Karpas-422 (cell line): ENCODE measurements at places on chromosomes 2 and 18.

DNA sequence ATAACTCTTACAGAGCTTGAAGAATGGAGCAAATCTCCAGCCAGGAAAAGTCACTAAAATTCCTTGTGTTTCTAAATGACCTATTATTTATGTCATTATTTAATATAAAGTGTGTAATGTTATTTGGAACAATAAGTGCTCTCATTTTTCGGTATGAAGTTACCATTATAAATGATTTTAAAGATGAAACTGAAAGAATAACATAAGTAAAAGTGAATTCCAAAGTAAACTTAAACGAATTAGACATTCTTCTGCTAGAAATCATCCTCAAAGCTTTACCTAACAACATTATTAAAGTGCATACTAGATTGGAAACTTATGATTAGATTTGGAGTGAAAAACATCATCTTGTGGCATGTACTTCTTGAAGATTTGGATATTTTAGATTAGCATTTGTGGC lies 897.2 kb upstream of the CDH2 start:
- no peak for DNase-seq

DNA sequence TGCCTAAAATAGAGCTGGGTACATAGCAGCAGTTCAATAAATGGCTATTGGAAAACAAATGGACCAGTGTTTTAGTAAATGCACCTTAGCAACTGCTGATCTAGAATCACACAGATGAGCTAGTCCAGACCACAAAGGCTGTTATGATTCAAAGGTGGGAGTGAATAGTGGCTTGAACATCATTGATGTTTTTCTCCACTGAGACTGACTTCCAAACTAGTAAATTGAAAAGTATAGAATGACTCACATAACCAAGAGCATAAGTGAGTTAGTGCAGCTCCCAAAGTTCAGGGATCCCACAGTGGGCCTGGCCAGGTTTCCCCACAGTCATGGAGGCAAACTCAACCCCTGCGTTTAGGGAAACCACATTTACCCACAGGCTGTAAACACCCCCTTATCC lies 106.7 kb upstream of the YPEL5 start:
- no peak for DNase-seq

DNA sequence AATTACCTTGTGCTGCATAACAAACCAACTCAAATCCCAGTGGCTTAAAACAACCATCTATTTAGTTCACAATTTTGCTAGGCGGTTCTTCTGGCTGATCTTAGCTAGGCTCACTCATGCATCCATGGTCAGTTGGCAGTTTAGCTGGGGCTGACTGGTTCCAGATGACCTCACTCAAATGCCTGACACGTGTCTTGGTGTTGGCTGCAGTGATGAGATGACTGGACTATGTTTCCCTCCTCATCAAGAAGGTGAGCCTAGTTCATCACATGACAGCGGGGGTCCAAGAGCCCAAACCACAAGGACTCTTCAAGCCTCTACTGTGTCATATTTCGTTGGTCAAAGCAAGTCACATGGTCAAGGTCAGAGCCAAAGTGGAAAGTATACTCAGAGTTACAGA lies 42.7 kb upstream of the ACTR3 start:
- DNase-seq = no peak

DNA sequence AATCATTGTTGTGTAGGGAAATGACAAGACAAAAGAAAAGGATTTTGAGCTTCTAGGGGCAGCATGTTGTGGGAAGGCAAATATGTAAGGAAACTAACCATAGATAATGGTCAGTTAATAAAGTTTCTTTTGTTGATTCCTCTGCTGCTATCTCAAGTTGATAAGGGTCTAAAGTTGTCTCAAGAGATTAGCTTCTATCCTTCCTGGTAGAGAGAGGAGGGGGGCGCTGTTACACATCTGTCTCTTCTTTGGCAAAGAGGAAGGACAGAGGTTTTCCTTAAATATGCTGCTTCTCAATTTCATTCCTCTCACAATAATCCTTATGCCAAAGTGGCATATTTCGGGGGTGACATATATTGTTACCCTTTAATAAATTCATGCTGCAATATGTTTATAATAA lies 944.0 kb downstream of the DPP10 start:
- no peak for DNase-seq
